ENCODE measurements at places on chromosomes 1 and 21. TPM values are rescaled to one million over a fixed set of nuclear protein-coding genes. Genes with fewer than 3 reads are reported as not detected.
A peak's percentile ranks its signal among the peaks of the same experiment; 100 is the strongest.

- H3K36me3 ChIP-seq, result no peaks in the 10 kb centered on the region
- DNase-seq, result no peak
- no peak overlapping the region for H3K4me3 ChIP-seq
- no peak overlapping the region for H3K27ac ChIP-seq
- H3K27me3 ChIP-seq, result no peaks in the 10 kb centered on the region
Observed at GRCh38 chr21:43332861-43333297, 94.1 kb downstream of the SIK1 start.

- H3K4me3 ChIP-seq, result no peak overlapping the region
- H3K36me3 ChIP-seq, result no peaks in the 10 kb centered on the region
- no peak overlapping the region for H3K27ac ChIP-seq
- H3K27me3 ChIP-seq, result no peaks in the 10 kb centered on the region
- H3K4me1 ChIP-seq, result no peaks in the 10 kb centered on the region
Observed at GRCh38 chr1:185017338-185017737, 28.0 kb upstream of the RNF2 start.

The FCGR2B gene
- polyA plus RNA-seq, result 0.24 TPM

- no peaks in the 10 kb centered on the region for H3K27me3 ChIP-seq
- H3K4me1 ChIP-seq, result peaks cover 15% of the 10 kb centered on the region
- H3K36me3 ChIP-seq, result peaks cover 8% of the 10 kb centered on the region
- peak overlapping the region; percentile 88 for H3K4me3 ChIP-seq
Observed at GRCh38 chr1:168224991-168225390, 813 bp upstream of the SFT2D2 start.

Measured in naive thymus-derived CD4-positive, alpha-beta T cell (primary cell).